ENCODE measurements at places on chromosomes 5 and 9.

- no peaks in the 10 kb centered on the region for H3K27me3 ChIP-seq
- no peak overlapping the region for H3K4me3 ChIP-seq
- no peaks in the 10 kb centered on the region for H3K36me3 ChIP-seq
- DNase-seq: peak; percentile 85
Observed at GRCh38 chr5:52783226-52783959, 4.3 kb upstream of the ITGA1 start.

DNA sequence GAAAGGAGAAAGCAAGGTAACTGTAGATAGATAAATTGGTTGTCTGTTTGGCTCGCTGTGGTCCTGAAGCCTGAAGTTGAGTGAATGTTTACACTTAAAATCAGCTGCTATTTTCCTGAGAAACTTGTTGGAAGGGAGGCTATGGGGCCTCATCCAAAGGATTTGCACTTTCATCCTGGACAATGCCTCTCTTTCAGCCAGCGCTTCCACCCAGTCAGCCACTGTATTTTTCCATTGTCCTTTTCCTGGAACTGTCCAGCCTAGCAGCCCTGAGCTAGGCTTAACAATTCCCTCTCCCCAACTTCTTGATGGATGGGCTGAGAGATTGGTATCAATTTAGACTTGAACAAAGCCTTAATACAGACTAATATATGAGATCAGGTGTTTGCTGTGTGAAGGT, 429.2 kb downstream of the DMAC1 start:
- H3K36me3 ChIP-seq: no peaks in the 10 kb centered on the region
- H3K4me3 ChIP-seq: no peak overlapping the region
- peaks cover 2% of the 10 kb centered on the region for H3K4me1 ChIP-seq
- no peaks in the 10 kb centered on the region for H3K27me3 ChIP-seq
- no peak overlapping the region for H3K27ac ChIP-seq

DNA sequence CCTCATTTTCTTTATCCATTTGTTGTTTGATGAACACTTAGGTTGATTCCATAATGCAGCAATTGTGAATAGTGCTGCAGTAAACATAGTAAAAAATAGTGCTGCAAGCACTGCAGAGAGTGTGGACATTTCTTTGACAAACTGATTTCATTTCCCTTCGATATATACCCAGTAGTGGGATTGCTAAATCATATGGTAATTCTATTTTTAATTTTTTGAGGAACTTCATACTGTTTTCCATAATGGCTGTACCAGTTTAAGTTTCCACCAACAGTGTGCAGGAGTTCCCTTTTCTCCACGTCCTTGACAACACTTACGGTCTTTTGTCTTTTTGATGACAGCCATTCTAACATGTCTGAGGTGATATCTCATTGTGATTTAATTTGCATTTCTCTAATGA, 138.2 kb upstream of the PLPPR1 start:
- H3K4me1 ChIP-seq: no peaks in the 10 kb centered on the region
- no peak overlapping the region for H3K27ac ChIP-seq
- no peak overlapping the region for H3K4me3 ChIP-seq
- H3K27me3 ChIP-seq: no peaks in the 10 kb centered on the region
- no peak for DNase-seq

- H3K27me3 ChIP-seq: no peaks in the 10 kb centered on the region
- no peaks in the 10 kb centered on the region for H3K36me3 ChIP-seq
- H3K4me3 ChIP-seq: no peak overlapping the region
- no peak overlapping the region for H3K27ac ChIP-seq
Observed at GRCh38 chr5:27437594-27438200, 399.3 kb upstream of the CDH9 start.

GRCh38 chr9:128375865-128376264, 4.7 kb downstream of the URM1 start:
- H3K4me3 ChIP-seq: no peak overlapping the region
- no peak overlapping the region for H3K27ac ChIP-seq
- no peak for DNase-seq
- no peaks in the 10 kb centered on the region for H3K27me3 ChIP-seq

DNA sequence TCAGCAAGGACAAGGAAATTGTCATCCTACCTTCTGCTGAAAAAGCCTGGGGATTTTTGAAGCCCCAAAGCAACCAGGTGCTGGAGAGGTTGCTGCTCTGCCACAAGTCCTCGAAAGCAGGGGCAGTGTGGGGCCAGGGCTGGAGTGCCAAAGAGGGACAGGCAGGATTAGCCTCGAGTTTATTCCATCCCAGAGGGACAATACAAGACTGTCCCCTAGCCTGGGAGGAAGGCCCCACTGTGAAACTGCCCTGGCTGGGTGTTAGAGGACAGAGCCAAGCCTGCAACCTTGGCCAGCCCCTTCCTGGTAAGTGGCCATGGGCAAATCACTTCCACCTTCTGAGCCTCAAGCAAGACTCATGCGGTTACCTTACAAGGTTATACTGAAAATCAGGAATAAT, 55.1 kb downstream of the WHRN start:
- no peak for DNase-seq
- H3K27me3 ChIP-seq: no peaks in the 10 kb centered on the region
- H3K4me1 ChIP-seq: no peaks in the 10 kb centered on the region
- no peaks in the 10 kb centered on the region for H3K36me3 ChIP-seq
- no peak overlapping the region for H3K4me3 ChIP-seq

DNA sequence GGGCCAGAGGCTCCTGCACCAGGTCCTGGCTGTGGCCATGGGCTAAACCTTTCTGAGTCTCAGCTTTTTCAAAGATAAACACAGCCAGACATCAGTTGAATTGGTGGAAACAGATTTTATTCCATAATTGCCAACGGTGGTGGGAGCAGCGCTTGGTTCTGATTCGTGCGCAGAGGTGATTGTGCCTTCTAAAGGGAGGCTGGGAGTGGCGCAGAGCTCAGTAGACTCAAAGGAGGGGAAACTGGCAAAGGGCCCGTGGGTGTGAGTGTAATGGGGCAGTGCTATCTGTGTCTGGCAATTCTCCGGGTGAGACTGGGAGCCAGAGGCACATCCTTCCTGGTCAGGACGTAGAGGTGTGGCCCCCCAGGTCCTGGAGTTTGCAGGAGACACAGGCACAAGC, 169.4 kb upstream of the PPP1R26 start:
- no peaks in the 10 kb centered on the region for H3K36me3 ChIP-seq
- no peak overlapping the region for H3K4me3 ChIP-seq
- H3K27me3 ChIP-seq: no peaks in the 10 kb centered on the region
- H3K27ac ChIP-seq: no peak overlapping the region

DNA sequence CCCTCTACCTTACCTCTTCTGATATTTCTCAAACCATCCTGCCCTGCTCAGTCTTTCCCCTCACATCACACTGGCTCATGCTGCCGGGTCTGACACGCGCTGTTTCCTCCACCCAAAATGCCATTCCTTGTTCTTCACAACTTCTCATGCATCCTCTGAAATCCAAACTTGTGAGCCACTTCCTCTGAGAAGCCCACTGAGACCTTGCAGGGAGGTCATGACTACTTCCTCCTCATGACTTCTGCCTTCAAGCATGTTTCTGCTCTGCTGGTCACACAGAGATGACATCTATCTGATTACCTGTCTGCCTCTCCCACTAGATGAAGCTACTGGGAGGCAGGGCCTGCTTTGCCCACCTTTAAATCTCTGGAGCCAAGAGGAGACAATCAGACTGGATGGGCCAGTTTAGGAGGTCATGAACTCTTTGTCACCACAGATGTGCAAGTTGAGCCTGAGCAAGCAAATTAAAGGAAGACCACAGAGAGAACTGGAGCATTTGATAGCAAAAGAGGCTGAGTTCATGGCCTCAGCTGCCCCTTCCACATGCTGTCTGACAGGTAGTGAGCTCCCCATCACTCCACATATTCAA, 119.8 kb upstream of the TBC1D2 start:
- DNase-seq: no peak
- H3K27ac ChIP-seq: no peak overlapping the region
- H3K4me1 ChIP-seq: no peaks in the 10 kb centered on the region

- H3K4me1 ChIP-seq: peaks cover 8% of the 10 kb centered on the region
- peaks cover 25% of the 10 kb centered on the region for H3K36me3 ChIP-seq
- H3K27ac ChIP-seq: peak overlapping the region; percentile 94
- no peaks in the 10 kb centered on the region for H3K27me3 ChIP-seq
- H3K4me3 ChIP-seq: no peak overlapping the region
Observed at GRCh38 chr9:120914396-120914795, 12.2 kb downstream of the TRAF1 start.

- H3K36me3 ChIP-seq: no peaks in the 10 kb centered on the region
- no peak overlapping the region for H3K27ac ChIP-seq
- no peak for DNase-seq
Observed at GRCh38 chr5:54868511-54869483, 116.6 kb downstream of the ESM1 start.

GRCh38 chr5:113084402-113085083, 107.9 kb downstream of the DCP2 start:
- H3K36me3 ChIP-seq: peaks cover 20% of the 10 kb centered on the region
- peaks cover 18% of the 10 kb centered on the region for H3K4me1 ChIP-seq
- H3K4me3 ChIP-seq: no peak overlapping the region
- H3K27me3 ChIP-seq: no peaks in the 10 kb centered on the region
- no peak for DNase-seq
- H3K27ac ChIP-seq: no peak overlapping the region

DNA sequence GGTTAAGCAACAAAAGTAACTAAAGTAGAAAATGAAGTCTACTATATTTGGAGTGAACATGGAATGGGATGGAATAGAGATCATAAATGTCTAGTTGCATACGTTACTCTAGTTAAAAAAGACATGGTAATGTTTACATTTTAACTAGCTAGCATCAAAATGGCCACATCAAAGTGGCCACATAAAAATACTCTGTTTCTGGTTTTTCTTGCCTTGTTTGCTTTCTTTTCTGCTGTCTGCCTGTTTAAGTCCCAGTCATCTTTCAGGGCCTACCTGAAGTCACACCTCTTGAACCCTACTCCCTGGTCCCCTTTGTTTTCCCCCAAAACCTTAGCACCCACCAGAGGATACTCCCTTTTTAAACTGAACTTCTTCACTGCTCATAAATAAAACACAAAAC, 6.4 kb upstream of the KIF2A start:
- no peaks in the 10 kb centered on the region for H3K4me1 ChIP-seq
- H3K27me3 ChIP-seq: no peaks in the 10 kb centered on the region
- H3K4me3 ChIP-seq: no peak overlapping the region
- no peak overlapping the region for H3K27ac ChIP-seq

DNA sequence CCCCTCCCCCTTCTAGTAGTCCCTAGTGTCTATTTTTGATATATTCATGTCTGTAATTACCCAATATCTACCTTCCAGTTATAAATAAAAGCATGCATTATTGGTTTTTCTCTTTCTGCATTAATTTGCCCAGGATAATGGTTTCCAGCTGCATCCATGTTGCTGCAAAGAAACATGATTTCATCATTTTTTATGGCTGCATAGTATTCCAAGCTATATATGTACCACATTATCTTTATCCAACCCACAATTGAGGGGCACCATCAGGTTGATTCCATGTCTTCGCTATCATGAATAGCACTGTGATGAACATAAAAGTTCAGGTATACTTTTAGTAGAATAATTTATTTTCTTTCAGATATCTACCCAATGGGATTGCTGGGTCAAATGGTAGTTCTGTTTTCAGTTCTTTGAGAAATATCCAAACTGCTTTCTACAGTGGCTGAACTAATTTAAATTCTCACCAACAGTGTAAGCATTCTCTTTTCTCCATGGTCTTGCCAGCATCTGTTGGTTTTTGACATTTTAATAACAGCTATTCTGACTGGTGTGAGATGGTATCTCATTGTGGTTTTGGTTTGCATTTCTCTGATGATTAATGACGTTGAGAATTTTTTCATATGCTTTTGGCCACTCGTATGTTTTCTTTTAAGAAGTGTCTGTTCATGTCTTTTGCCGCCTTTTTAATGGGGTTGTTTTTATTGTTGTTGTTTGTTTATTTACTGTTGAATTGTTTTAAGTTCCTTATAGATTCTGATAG, 746.1 kb upstream of the MEF2C start:
- H3K4me1 ChIP-seq: no peaks in the 10 kb centered on the region
- no peak overlapping the region for H3K4me3 ChIP-seq
- H3K27me3 ChIP-seq: no peaks in the 10 kb centered on the region
- H3K36me3 ChIP-seq: no peaks in the 10 kb centered on the region
- no peak overlapping the region for H3K27ac ChIP-seq
- no peak for DNase-seq

DNA sequence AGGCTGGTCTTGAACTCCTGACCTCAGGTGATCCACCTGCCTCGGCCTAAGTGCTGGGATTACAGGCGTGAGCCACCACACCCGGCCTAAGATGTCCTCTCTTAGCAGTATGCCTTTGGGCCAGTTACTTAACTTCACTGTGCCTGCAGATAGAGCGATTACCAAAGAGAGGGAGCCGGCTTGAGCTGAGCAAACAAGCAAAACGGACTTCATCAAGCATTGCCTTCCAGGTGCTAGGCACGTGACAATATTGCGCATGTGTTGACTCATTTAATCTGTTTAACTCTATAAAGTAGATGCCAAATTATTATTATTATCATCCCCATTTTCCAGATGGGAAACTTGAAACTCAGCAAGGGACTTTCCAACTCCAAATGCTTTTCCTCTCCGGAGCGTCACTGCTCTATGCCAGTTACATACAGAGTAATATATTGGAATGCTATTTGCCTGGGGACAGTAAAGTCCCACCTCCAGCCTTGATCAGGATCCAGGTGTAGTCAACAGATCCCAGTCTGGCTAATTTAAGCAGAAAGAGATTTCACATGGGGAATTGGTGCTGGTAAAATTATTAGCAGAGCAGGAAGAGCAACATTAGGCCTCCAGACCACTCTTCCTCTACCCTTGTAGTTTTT, 5.6 kb upstream of the C9orf152 start:
- no peak overlapping the region for H3K4me3 ChIP-seq
- H3K27me3 ChIP-seq: no peaks in the 10 kb centered on the region
- no peak for DNase-seq
- no peaks in the 10 kb centered on the region for H3K4me1 ChIP-seq
- no peak overlapping the region for H3K27ac ChIP-seq
- no peaks in the 10 kb centered on the region for H3K36me3 ChIP-seq

GRCh38 chr5:10124287-10124686, 125.4 kb downstream of the ATPSCKMT start:
- no peak overlapping the region for H3K4me3 ChIP-seq
- no peaks in the 10 kb centered on the region for H3K4me1 ChIP-seq
- H3K27me3 ChIP-seq: no peaks in the 10 kb centered on the region
- H3K36me3 ChIP-seq: no peaks in the 10 kb centered on the region
- no peak overlapping the region for H3K27ac ChIP-seq
- no peak for DNase-seq
